ENCODE measurements at places on chromosomes 5 and 9.

- no peak for DNase-seq
Observed at GRCh38 chr5:60829490-60830266, 14.4 kb downstream of the ELOVL7 start.

DNA sequence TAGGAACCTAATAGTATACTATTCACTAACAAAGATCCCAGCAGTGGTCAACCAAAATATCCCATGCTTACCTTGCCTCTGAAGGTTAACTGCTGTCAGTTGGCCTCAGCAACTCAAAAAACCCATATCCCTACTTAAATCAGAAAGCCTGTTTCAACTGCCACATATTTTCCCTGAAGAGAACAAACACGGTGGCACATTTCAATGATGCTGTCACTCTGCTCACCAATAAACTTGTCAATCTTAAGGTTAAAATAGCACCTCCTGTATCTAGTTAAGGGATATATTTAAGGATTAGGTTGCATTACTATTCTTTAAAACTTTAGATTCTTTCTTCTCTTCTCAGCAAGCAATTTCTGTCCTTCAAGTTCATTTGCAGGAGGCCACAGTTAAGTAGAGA lies 986.9 kb downstream of the CDH18 start:
- DNase-seq, result no peak

- no peak for DNase-seq
Observed at GRCh38 chr5:23522553-23522952, 15.1 kb downstream of the PRDM9 start.

GRCh38 chr9:132020272-132020671 lies 59.4 kb downstream of the MED27 start:
- no peak for DNase-seq

DNA sequence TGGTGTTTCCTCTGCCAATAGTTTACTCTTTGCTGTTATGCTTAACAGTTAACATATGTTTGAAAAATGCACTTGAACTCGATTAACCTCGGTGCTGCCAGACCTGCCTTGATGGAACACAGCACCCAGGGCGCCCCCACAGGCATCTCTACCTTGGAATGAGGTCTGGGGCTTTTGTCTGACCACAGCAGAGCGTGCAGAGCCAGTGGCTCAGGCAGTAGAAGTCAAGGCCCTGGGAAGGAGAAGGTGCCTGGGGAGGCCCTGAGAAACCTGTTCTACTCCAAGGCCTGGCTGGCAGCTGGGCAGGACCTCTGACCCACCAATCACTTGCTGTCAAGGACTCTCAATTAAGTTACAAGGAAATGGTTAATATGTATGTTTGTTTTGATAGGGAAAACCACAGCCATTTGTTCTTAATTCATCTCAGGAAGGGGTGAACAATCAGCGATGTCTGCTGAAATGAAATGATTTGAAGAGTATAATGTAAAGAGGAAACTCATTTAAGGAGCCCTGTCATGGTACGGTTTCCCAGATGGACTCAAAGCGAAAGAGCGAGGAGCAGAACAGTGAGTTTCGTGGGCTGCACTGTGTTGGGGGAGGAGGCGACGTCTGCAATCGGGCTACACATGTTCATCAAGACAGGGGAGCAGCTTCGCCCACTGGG lies 21.9 kb downstream of the MACROH2A1 start:
- DNase-seq, result no peak

DNA sequence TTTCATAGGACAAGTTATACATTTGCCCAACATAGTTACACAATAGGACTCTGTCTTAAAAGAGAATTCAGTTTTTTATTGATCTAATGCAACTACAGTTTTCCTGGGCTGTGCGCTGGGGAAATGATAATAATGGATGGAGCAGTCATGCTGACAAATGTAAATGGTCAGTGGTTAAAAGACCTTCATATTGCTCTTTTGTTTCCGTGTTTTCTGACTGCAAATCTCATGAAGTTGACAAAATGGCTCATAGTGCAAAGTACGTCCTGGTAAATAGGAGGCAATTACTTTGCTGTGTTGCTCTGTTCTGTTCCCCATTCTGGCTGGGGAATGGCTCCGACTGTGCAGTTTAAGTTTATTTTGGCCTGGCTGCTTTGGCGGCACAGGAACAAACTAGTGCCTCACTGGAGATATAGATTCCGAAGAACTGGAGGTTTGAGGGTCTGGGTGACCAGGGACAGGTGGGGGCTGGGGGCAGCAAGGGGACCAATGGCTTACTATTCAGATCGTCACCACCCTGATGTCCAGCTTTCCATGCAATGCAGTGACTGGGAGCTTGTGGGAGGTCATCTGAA lies 54.3 kb downstream of the PTTG1 start:
- no peak for DNase-seq

DNA sequence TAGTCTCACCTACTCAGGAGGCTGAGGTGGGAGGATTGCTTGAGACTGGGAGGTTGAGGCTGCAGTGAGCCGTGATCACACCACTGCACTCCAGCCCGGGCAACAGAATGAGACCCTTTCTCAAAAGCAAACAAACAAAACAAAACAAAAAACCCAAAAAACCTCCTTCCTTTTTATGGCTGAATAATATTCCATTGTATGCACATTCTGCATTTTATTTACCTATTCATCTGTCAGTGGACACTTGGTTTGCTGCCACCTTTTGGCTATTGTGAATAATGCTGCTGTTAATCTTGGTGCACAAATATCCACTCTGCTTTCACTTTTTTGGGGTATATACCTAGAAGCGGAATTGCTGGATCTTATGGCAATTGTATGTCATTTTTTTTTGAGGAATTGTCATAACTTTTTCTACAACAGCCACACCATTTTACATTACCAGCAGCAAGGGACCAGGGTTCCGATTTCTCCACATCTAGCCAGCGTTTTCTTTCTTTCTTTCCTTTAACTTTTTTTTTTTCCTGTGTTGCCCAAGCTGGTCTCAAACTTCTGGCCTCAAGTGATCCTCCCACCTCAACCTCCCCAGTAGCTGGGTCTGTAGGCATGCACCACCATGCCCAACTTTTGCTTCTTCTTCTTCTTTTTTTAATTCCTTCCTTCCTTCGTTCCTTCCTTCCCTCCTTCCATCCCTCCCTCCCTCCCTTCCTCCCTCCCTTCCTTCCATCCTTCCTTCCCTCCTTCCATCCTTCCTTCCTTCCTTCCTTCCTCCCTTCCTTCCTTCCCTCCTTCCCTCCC lies 30.6 kb downstream of the NKX2-5 start:
- no peak for DNase-seq

All from anterior cingulate cortex (tissue), 58 donors.